ENCODE measurements at places on chromosomes 4 and X. TPM values are rescaled to one million over a fixed set of nuclear protein-coding genes. Genes with fewer than 3 reads are reported as not detected.
A peak's percentile ranks its signal among the peaks of the same experiment; 100 is the strongest.

Gene CXorf49
- not detected for total RNA-seq

Gene DRD5
- total RNA-seq = not detected

DNA sequence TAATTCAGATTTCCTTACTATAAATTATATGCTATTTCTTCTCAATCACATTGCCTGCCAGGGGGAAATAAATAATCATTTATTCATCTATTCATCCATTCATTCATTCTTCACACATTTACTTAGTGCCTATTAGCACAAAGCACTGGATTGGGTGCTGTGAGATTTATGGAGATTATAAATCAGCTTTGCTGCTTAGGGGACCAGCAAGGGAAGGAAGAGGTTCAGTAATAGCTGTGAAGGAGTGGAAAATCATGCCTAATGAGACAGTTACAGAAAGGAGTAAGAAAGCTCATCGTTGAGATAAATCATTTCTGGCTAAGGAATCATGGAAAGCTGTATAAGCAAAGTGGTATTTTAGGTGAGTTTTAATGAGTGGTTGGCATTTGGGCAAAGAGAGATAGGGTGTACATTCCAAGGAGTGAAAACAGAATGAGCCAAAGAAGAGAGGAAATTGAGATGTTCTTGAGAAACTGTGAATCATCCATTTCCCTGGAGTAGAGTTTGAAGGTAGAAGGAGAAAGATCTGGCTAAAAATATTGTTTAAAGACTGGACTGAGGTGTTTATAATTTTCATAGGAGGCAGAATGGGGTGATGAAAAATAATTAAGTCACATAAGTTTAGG is 9.6 kb downstream of the ARSJ start:
- no peak for DNase-seq

- peak; percentile 64 for DNase-seq
These were observed at the start of gene WDR45 for GRCh38 chrX:49079489-49080428. Gene WDR45, minus strand, starts transcription at chrX:49079887. Its CDS starts 1,792 bp downstream, at chrX:49078095.

Gene TIGD4
- 0.66 TPM for total RNA-seq

Gene GUCY1B1
- total RNA-seq = 18.0 TPM

- no peak for DNase-seq
These were observed 45.9 kb downstream of the ZFYVE28 start for GRCh38 chr4:2372488-2373030.

Gene KLF3
- 36.0 TPM for total RNA-seq

Gene IBSP
- not detected for total RNA-seq

DNA sequence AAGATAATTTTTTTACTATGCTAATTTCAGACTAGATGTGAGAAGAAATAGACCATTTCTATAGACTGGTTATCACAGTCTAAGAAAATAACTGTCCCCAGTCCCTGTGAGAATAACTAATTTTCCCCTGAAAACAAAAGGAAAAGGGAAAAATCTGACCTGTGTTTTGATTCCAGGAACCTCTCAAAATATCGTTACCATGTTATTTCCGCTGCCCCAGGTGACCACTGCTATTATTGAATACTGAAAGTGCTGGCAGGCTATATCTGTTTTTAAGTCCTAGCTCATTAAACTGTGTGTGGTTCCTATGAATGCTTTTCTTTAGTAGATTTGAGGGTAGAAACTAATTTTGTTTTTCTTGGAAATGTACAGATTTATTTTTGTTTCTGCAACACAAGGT is 83.6 kb downstream of the GAB1 start:
- no peak for DNase-seq

GRCh38 chr4:67549123-67549522 is 3.8 kb upstream of the CENPC start:
- DNase-seq = no peak

DNA sequence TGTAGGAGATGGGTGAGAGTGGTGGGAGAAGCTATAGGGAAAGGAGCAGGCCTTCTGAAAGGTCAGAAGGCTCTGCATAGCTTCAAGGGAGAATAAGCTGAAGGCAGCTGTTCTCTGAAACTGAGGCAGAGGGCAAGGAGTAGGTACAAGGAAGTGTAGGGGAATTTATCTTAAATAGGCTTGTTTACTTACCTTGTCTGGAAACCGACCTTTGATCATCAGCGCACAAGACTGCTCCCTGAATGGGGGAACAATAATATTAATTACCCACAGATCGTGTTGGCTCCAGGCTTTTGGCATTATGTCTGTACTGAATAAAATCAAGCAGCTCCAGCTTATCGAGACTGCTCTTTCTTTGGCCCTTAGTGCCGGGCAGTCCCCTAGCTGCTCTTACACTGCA is 175.5 kb upstream of the MAGEB16 start:
- DNase-seq = no peak

- DNase-seq = no peak
These were observed 9.0 kb downstream of the RNF150 start for GRCh38 chr4:141124224-141124623.

Gene TLR6
- 5.2 TPM for total RNA-seq

- DNase-seq = no peak
These were observed 61.9 kb upstream of the TCEAL2 start for GRCh38 chrX:102063445-102064074.

- DNase-seq = no peak
These were observed 20.6 kb downstream of the DCHS2 start for GRCh38 chr4:154471032-154471431.

DNA sequence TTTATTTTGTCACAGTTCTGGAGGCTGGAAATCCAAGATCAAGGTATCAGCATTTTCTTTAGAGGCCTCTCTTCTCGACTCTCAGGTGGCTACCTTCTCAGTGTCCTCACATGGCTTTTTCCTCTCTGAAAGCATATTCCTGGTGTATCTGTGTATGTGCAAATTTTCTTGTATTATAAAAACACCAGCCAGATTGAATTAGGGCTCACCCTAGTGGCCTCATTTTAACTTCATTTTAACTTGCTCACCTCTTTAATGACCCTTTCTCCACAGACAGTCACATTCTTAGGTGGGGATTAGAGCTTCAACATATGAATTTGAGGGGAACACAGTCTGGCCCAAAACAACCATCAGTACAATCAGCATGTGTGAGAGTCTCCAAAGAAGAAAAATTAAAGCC is 542.4 kb upstream of the FAM241A start:
- DNase-seq = no peak

Gene PNMA5
- total RNA-seq = not detected

Data from breast epithelium (tissue), 4 donors.